ENCODE measurements at places on chromosomes 16 and 17.

DNA sequence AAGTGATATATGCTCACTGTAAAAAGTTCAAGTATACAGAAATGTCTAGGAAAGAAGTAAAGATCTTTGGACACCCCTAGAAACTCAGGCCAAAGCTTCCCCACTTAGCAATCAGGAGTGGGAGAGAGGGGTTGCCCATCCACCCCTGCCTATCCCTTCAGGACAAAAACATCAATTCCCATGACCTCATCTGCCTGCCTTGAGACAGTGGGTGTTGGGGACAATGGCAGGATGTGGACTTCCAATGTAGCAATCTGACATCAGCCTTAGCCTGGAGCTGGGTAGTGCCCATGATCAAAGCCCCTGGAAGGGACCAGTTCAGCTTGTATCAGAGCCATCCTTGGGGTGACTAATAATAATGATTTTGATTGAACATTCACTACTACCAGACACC is 18.1 kb downstream of the ITPRIPL2 start:
- peak; percentile 93 for DNase-seq

GRCh38 chr16:50229149-50229726 is 37.1 kb upstream of the ADCY7 start:
- DNase-seq, result no peak

- peak; percentile 83 for DNase-seq
These were observed 172.5 kb downstream of the ZFHX3 start for GRCh38 chr16:72875291-72876031.

DNA sequence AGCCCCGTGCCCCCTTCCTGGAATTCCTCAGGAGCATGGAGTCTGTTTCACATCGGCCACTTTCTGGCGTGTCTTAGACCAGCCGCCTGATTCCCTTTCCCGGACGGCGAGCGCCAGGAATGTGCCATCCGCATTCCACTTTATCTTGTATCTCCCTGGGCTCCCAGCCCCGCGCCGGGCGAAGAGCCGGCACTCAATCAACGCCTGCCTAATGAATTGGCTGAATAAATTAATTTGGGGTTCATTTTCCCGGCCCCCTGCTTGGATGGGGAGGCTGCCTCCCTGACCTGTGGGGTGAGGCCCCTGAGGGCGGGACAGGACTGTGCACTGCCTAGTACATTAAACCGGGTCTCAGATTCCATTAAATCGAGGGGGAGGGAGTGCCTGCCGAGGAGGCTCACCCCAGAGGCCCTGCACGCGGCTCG is 282.3 kb upstream of the TNRC6C start:
- no peak for DNase-seq

- DNase-seq, result no peak
These were observed 11.7 kb upstream of the COX10 start for GRCh38 chr17:14057591-14057990.

- no peak for DNase-seq
These were observed 4.1 kb downstream of the PPP1R9B start for GRCh38 chr17:50146230-50146926.

GRCh38 chr17:59964482-59965328 is at the start of gene RNFT1:
Gene RNFT1, minus strand, starts transcription at chr17:59964740. Its CDS starts 77 bp downstream, at chr17:59964663.
- peak; percentile 99 for DNase-seq

GRCh38 chr16:54366943-54367342 is 80.4 kb upstream of the IRX3 start:
- no peak for DNase-seq

DNA sequence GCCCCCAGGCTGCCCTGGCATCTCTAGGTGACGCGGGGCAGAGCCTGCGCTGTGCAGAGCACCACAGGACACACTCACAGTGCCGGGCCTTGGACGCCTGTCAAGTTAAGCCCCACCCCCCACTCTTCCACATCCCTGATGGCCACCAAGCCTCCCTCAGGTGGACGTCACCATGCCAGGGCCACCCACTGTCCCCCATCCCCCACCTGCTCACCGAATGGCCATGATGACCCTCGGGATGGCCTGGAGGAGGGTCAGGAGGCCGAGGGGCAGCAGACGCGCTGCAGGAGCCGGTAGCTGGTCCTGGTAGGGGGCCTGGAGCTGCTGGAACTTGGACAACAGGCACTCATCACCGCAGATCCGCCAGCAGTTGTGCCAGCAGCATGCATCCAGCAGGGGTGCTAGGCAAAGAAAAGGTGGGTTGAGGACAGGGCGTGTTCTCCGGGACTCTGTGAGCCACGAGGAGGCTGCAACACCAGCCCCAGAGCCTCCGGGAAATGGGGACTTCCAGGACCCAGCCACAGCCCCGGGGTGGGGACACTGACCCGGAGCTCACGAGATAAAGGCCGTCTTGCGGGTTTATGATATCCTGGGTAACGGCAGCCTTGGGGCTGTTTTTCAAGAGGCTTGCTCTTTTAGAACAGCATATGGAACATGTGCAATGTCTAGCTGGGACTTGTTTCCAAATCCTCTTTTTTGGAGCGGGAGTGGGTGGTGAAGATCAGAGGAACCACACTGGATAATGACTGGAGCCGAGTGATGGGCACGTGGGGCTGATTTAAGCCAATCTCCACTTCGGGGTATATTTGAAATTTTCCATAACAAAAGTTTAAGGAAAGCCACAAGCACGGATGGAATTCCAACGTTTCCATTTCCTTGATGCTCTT is 11.4 kb downstream of the C16orf95 start:
- no peak for DNase-seq

- no peak for DNase-seq
These were observed 26.1 kb downstream of the CDR2 start for GRCh38 chr16:22348291-22348690.

GRCh38 chr16:81647527-81647926 is 131.6 kb upstream of the PLCG2 start:
- DNase-seq, result no peak

DNA sequence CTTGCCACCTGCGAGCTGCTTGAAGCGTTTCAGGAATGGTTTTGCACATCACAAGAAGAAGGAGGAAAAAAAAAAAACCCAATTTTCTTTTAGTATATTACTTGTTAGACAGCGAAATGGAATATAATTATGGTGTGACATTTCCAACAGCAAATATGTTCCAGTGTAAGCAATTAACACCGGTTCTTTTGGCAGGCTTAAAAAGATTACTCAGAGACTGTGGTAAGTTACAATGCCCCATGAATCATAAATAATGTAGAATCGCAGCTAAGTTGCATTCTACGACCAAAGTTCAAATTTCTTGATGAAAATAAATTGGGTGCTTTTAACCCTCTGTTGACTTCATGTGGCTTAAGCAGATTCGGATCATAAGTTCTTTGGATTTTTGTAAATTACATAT is 245.2 kb downstream of the XYLT1 start:
- peak; percentile 36 for DNase-seq

DNA sequence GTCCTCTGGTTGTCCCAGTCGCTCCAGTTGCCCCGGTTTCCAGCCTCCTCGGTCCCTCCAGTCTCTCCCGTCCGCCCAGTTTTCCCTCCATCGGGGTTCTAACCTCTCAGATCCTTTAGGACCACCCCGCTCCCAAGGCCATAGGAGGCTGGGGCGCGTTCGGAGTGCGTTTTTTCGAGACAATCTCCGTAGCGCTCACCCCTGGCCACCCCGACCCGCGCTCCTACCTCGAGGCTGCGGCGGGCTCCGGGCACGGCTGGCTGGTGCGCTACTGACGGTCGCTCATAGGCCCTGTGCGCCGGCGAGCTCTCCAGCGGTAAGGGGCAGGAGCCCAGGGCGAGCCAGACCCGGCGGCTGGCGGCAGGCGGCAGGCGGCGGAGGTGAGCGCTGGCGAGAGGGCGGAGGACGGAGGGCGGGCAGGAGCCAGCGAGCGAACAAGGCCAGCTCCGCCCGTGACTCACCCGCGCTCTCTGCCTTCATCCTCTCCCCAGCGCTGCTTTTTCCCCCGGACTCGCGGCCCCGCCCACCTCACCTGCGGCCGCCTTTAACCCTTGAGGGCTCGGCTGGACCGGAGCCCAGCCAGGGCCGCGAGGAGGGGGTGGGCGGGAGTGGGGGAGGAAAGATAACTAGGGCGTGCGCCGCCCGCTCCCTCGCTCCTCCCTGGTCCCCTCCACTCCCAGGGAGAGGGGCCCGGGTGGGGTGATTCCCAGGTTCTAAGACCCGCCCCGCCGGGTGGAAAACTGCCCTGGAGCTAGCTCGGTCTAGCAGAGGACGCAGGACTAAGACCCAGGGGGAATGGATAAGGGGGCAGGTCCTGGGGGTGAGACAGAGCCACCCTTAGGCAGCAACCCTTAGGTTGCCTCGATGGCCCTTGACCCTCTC is at the start of gene SP6:
TSS of gene SP6 (minus strand) at position 472 of the 882 bp plus-strand sequence. CDS start 2,734 bp downstream, outside the sequence.
- peak; percentile 51 for DNase-seq

GRCh38 chr16:50507397-50507796 is 40.8 kb upstream of the NKD1 start:
- DNase-seq, result no peak

All from suppressor macrophage treated with lipopolysaccharide for 1 hour (primary cell).